ENCODE measurements at places on chromosomes 3 and 15.

- DNase-seq, result no peak
These were observed 748.3 kb upstream of the NECTIN3 start for GRCh38 chr3:110323349-110323748.

GRCh38 chr3:4309491-4310128 is 6.4 kb downstream of the SETMAR start:
- DNase-seq, result no peak

- DNase-seq, result no peak
These were observed 374.9 kb downstream of the PLCL2 start for GRCh38 chr3:17259685-17260084.

- DNase-seq, result no peak
These were observed 105.8 kb upstream of the RASGRP1 start for GRCh38 chr15:38670128-38671005.

DNA sequence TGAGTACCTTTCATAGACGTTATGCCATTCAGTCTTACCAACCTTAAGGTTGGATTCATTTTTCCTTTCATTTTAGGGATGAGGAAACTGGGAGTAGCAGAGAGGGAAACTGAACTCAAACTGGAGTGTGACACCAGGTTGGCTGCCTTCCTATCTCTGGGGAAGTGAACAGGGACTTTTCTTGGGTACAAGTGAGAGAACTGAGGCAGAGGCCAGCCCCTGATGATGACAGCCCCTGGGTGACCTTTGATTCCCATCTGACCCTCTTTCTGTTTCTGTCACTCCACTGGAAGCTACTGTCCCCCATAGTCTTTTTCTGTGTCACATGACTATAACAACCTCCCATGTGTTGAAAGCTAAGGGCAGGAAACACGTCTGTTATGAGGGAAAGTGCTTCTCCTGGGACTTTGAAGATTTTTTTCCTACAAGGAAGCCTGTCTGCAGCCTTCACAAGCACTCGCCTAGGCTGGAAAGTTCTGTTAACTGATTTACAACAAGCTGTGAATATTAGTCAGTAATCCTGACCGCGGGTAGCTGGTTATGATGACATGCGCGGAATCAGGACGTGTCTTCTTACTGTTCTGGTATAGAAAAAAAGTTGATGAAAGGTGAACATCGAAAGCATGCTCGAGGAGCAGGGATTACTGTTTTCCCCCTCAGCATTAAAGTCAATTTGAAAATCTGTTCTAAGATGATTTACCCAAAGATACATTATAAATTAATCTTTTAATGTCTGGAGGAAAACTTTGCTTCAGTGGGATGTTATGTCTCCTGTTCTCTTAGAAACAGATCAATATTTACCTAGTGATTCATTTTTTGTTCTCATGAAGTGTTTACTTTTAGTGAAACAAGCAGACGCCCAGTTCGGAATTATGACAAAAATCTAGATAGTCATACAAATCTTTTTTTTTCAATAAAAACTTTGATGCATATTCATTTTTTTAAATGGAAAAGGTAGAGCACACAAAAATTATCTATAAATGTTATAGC is 31.5 kb downstream of the ABHD2 start:
- no peak for DNase-seq

- DNase-seq, result no peak
These were observed 19.8 kb upstream of the P2RY12 start for GRCh38 chr3:151404316-151404715.

- DNase-seq, result no peak
These were observed 23.1 kb downstream of the LRRC31 start for GRCh38 chr3:169846458-169847193.

- no peak for DNase-seq
These were observed 11.2 kb downstream of the TSC22D2 start for GRCh38 chr3:150419076-150419868.

DNA sequence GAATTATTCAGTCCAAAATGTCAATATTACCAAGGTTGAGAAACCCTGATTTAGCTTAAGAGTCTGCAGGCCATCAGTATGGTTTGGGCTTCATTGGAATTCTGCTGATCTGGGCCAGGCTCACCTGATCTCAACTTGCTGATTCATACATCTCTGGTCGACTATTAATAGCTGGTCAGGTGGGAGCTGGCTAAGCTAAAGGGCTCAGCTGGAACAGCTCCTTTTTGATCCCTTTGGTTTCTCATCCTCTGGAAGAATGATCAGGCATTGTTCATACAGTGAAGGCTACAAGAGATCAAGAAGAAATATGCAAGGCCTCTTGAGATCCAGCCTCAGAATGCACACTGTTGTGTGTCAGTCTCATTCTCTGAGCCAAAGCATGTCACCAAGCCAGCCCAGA is 123.3 kb upstream of the MME start:
- no peak for DNase-seq

DNA sequence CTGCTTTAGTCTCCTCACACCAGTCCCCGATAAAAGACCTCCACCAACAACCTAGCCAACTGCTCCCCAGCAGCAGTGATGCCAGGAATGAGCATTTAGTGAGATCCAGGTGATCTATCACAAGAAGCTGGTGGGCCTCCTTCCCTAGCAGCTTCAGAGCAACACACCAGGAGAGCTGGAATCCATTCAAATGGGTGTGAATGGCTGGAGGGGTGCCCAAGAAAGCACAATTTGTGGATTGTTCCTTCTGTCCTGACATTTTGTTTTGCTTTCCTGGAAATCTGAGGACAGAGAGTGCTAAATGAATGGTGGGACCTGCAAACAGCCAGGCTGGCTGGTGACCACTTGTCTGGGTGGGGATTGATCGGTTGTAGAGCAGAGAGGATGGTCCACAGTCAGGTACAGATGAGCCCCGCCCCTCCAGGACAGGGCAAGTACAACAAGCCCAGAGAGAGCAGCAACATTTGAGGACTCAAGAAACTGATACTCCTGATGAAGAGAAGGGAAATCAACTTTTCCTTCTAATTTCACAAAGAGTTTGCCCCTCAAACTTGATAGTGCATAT is 316.8 kb downstream of the VPS13C start:
- no peak for DNase-seq

- DNase-seq, result no peak
These were observed 76.1 kb downstream of the CHRD start for GRCh38 chr3:184455991-184456390.

GRCh38 chr3:116524453-116525210 is 79.3 kb upstream of the LSAMP start:
- DNase-seq, result no peak

DNA sequence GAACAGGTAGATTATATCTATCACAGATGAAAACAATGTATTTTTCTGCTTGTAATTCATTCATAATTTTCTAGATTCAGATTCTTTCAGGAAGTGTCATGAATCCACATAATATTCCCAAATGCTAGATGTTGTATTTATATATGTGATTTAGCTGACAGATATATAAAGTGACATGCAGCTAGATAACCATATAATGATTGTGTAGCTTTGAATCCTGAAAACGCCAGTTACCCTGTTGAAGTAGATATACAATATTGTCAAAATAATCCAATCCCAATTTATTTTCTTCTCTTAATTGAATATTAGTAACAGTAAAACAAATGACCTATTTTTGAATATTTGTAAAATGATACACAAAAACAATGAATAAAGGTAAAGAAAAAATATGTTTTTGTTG is 738.4 kb downstream of the CADM2 start:
- DNase-seq, result no peak
